ENCODE measurements at places on chromosomes 12 and 14.

GRCh38 chr14:95043732-95044462 is 113.4 kb downstream of the DICER1 start:
- no peak for ATAC-seq

GRCh38 chr12:27780612-27781408 is 774 bp upstream of the MANSC4 start:
- ATAC-seq = peak; percentile 62

- no peak for ATAC-seq
These were observed 59.5 kb downstream of the GALNT4 start for GRCh38 chr12:89464974-89465592.

GRCh38 chr14:20436363-20436755 is 393 bp upstream of the KLHL33 start:
- ATAC-seq = no peak

- ATAC-seq = no peak
These were observed 928.6 kb downstream of the TMEM121 start for GRCh38 chr14:106455026-106455425.

DNA sequence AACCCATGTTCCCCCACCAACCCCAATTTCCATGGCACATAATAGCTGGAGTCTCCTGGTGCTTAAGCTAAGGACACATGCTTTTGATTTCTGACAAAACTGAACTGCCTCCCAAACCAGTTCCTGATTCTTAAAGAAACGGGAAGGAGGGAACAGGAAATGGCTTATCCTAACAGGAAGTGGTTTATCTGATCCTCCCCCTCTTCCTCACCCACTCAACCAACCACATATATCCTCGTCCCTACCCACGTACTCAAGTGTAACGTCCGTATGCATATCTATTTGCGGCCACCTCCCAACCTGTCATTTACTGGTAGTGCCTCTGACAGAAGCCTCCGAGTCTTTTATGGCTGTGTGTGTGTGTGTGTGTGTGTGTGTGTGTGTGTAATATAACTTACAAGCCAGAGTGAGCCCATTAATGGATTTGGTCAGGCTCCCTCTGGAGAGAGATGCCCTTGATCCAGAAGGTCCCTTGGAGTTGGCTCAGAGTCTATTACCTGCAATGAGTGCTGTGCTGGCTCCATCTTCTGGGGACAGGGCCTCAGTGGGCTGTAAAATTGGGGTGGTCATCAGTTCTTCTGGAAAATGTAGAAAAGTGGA is 7.7 kb downstream of the DAZAP2 start:
- ATAC-seq = peak; percentile 47

DNA sequence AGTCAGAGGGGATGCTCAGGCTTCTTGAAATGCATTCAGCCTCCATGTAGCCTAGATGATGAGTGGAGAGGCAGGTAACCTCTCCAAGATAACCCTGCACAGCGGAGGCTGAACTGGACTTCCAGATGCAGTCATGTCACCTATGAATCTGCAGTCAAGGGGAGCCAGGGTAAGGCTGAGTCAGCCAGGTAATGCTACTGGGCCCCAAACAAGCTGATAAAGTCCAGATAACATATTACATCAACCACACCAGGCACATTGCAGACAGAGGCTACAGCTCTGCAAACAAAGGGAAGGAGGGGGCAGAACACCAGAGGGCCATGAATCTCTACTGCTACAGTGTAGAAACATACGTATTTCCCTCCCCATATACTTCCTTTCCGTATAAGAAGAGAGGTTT is 14.0 kb downstream of the RNASE9 start:
- ATAC-seq = no peak

GRCh38 chr12:32509328-32510091 is 110.2 kb downstream of the FGD4 start:
- ATAC-seq = no peak

GRCh38 chr12:49261721-49262120 is 3.2 kb upstream of the TUBA1C start:
- no peak for ATAC-seq

DNA sequence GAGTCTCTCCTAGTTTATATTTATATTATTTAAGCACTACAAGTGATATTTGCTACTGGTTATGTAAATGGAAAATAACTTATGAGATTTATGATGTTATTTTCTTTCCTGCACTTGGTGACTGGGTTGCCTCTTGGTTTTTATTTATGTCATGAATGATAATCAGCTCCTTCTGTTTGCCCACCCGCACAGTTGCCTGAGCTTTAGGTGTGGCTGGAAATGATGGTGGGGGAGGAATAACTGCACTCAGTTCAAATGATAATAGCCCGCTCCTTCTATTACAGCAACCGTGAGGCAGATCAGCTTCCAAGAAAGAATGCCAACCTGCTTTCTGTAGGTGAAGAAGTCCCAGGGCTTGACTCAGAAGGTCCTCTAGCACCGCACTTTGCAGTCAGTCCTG is 190.2 kb upstream of the CAND1 start:
- ATAC-seq = no peak

DNA sequence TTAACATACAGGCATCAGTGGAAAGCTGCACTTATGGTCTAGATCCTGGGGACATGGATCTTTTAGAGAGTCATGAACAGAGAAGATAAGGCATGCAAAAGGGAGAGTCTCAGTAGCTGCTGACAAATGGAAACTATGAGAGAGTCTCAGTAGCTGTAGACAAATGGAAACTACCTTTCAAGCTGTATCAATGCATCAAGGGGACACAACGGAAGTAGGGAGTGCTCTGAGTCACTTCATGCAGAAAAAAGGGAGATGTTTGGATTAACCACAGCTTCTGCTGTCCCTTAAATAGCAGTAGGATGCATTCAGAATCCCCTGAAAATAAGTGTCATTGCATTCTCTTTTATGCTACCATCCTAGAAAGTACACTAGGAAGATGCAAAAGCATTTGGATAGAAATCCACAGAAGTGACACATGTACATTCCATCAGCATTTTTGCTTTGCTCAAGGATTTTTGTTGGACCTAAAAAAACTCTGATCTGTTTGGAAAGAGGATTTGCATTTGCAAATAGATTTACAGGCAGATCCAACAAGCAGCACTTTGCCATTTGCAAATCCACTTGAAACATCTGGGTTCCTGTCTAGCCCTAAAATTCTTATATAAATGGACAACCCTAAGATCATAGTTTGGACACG is 227.5 kb upstream of the LMO3 start:
- no peak for ATAC-seq

DNA sequence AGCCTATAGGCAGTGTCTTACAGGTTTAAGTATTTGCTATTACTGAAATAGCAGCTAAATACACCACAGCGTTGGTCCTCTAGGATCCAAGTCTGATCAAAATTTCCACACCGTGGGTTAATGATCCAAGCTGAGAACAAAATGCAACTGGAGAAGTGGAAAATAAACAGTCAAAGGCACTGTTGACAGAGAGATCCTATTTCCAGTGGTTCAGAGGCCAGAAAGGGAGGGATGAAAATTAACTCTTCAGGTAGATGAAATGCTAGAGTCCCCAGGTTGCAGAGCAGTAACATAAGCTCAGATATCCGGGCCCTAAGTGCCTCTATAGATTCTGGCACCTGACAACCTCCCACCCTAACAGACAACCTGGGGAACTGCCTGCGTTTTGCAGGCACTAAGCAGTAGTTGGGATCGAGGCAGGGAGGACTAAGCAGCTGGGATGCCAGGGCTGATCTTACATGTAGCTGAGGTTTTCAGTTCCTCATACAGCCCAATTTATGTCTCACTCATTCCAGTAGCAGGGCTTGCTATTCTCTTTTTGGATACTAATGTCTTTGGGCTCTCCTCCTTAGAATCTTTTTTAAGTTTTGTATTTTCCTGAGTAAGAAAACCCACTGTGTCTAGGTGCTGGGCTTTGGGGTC is 42.7 kb upstream of the CRACR2A start:
- no peak for ATAC-seq

- ATAC-seq = no peak
These were observed 179.1 kb downstream of the KITLG start for GRCh38 chr12:88401155-88401554.

DNA sequence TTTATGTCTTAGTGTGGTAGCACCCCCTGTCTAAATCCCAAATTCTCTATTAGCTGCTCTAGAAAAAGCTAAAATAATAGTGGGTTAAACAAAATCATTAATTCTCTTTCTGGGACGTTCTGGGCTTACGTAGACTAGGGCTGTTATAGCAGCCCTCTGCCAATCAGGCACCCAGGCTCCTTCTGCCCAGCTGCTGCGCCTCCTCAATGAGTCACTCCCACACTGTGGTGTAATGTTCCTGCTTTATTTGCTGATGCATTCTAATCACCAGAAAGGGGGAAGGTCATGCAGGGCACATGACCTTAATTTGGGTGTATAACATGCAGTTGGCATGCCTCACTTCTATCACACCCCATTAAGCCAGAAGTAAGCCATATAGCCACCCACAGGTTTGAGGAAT is 294.5 kb downstream of the GALC start:
- ATAC-seq = no peak

- no peak for ATAC-seq
These were observed 371.7 kb downstream of the SNAPC1 start for GRCh38 chr14:62133776-62134550.

- no peak for ATAC-seq
These were observed 222.8 kb upstream of the NUDT4 start for GRCh38 chr12:93154753-93155480.

DNA sequence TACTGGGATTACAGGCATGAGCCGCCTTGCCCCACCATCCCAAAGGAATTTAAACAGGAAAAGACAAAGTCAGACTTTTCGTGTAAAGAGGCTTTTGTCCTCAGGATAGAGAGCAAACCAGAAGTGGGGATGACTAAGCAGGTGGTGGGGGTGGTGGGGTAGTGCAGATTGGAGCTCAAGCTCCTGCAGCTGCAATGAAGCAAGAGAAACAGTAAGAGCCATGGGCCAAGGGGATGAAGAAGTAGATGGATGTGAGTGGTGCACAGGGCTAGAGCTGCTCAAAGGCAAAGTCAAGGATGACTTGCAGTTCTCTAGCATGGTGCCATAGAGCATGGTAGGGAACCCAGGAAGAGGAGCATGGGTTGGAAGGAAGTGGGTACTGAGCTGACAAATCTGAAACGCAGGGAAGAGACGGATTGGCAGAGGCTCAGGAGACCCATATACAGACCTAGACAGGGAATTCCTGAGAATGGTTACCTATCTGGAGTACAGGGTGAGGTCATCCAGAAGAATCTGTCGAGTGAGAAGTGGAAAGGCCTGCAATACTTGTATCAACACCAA is 11.4 kb upstream of the RNF34 start:
- ATAC-seq = peak; percentile 24

- ATAC-seq = peak; percentile 97
These were observed 12.4 kb downstream of the IL22 start for GRCh38 chr12:68240975-68241374.

DNA sequence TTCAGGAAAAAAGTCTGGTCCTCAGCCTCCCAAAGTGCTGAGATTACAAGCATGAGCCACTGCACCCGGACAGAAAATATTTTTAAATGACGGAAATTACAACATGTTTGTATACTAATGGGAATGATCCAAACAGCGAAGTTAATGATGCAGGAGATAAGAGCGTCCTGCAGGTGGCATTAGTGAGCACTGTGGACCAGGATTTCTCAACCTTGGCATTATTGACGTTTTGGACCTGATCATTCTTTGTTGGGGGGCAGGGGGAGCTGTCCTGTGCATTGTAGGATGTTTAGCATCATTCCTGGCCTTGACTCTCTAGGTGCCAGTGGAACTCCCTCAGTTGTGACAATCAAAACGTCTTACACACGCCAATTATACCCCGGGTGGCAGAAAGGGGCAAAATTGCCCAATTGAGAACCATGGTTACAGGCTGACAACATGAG is 34.1 kb downstream of the SCFD1 start:
- no peak for ATAC-seq

DNA sequence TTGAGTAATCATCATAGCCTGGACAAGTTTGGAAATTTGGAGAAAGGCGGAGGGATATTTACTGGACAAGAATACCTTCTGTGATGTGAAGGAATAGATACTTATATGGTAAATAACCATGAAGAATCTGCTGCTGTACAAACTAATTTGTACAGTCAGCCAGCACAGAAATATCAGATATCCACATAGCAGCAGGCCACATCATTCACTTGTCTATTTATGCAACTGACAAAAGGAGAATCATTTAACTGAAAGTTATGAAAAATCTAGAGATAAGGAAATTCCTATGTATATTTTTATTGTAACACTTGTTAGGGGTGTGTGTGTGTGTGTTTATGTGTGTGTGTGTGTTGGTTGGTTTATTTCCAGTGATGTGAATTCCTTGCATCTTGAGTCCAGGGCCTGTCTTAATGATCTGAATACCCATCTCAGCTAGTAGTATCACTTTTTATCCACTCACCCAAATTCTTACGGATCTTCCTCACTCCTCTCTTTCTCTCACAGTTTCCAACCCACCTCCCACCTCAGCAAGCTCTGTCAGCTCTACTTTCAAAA is 10.5 kb upstream of the LRIG3 start:
- ATAC-seq = no peak

- no peak for ATAC-seq
These were observed 172.3 kb upstream of the GRIP1 start for GRCh38 chr12:66851134-66851533.

DNA sequence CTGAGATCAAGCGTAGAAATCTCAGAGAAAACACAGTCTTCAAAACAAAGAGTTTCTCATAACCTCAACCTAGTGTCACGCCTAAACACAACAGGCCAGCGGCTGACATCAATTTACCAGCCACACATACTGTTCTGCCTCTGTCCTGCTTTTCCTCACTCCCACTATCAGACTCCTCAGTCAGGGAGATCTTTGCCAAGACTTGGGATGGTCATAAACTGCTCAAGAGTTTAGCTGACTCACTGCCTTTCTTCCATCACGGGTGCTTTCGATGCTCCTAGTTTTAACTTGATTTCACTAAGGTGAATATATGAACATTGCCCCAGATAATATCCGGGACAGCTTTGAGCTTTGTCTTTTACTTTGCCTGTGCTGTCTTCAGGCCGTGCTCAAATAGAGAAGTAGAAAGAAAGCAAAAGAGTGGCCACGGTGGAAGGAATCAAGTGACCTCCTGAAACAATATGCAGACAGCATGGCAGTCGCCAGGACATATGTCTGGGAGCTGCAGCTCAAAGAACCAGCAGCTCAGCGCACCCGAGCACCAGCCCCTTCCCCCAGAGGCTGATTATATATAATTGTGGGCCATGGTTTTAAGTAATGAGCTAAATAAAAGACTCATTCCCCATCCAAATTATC is 12.1 kb downstream of the MDM1 start:
- no peak for ATAC-seq

DNA sequence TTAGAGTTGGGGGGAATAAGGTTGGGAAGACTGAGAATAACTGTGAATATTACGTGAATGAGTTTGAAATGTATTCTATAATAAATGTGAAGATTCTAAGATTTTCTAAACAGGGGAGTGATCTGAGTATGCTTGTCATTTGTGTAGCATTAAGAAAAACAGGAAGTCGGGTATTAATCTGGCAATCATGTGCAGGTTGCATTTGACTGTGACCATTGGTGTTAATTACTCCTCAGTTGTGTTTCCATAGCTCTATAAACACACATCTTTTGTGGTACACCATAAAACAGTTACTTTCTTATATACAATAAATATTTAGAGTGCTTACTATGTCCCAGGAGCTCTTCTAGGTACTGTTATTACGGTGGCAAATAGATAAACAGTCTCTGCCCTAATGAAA is 434.4 kb upstream of the PDE3A start:
- ATAC-seq = no peak
